Fibroblast of skin of right biceps (primary cell): ENCODE measurements at places on chromosomes 6 and 20.

- DNase-seq = peak; percentile 3
Observed at GRCh38 chr6:168225471-168225911, 94.1 kb downstream of the DACT2 start.

- DNase-seq = no peak
Observed at GRCh38 chr20:56469077-56469449, 636 bp downstream of the RTF2 start.

GRCh38 chr20:23266530-23267398 is 83.8 kb upstream of the NXT1 start:
- DNase-seq = no peak

GRCh38 chr6:170190046-170190445 is 100.8 kb downstream of the DLL1 start:
- DNase-seq = no peak

GRCh38 chr6:47292027-47292426 is 17.7 kb downstream of the TNFRSF21 start:
- DNase-seq = no peak

DNA sequence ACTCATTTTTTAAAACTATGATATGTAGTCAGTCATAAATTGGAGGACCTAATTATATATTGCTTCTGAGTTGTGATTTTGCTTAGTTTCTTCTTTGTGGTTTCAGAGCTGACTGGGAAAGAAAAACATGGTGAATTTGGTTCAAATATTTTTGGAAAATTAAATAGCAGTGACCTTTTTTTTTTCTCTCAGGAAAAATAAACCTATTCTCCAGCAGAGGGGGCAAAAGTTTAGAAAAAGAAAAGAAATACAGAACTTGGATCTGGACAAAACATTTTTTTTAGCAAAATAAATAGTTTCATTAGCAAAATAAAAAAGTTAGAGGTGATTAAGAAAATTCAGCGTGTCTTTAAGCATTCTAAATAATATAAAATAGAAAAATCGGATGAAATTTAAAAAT is 10.2 kb downstream of the COL10A1 start:
- DNase-seq = peak; percentile 26

DNA sequence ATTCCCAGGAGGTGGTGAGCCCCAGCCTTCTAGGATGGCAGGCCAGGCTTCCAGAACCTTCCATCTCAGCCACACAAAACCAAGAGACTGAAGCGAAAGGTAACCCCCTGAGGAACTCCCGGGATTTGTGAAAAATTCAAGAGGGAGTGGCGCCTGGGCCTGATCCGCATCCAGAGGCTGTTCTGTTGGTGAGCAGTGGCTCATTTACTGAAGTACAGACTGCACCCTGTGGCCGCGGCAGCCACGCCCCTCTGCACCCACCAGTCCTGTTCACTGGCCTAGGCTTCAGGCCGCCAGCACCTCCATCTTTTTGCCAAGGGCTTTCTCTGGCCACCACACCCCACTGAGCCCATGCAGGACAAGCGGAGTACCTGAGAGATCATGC is 79.1 kb upstream of the PTPN1 start:
- no peak for DNase-seq
